T47D (cell line): ENCODE measurements at places on chromosomes 6 and 20.

DNA sequence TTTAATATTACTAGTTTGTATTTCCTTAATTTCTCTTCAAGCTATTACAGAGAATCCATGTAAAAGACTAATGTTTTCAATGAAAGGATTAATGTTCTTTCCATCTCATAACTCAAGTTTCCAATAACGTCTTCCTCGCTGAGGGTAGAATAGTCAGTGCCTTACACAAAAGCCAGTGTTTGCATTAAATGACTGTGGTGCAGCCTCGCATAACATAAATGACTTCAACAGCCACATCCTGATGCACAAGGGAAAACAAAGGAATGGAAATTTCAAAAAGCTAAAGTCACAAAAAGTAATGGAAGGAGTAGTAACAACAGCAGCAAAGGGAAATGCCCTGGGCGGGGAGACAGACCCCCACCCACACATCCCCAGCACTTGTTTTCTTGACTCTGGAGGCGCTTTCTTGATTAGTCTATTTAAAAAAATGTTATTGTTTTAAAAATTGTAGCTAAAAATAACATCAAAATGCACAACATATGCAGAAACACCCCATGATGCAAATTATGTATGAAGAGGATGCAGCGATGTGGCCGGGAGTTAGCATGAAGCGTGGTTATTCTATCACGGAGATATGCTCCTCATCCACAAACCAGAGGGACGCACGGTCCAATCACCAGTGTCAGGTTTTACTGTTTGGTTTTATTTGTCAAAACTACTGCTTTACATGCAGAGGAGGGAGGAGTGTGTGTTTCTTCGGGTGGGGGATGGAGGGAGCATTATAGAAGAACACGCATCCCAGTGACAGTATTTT is 228.6 kb downstream of the GMPR start:
- DNase-seq = no peak

- DNase-seq = no peak
These were observed 301.9 kb upstream of the SGK1 start for GRCh38 chr6:134619789-134620188.

GRCh38 chr6:32816746-32817204 is at the start of gene HLA-DOB:
Gene HLA-DOB, minus strand, starts transcription at chr6:32817002. Its CDS starts 51 bp downstream, at chr6:32816951.
- peak; percentile 72 for DNase-seq

DNA sequence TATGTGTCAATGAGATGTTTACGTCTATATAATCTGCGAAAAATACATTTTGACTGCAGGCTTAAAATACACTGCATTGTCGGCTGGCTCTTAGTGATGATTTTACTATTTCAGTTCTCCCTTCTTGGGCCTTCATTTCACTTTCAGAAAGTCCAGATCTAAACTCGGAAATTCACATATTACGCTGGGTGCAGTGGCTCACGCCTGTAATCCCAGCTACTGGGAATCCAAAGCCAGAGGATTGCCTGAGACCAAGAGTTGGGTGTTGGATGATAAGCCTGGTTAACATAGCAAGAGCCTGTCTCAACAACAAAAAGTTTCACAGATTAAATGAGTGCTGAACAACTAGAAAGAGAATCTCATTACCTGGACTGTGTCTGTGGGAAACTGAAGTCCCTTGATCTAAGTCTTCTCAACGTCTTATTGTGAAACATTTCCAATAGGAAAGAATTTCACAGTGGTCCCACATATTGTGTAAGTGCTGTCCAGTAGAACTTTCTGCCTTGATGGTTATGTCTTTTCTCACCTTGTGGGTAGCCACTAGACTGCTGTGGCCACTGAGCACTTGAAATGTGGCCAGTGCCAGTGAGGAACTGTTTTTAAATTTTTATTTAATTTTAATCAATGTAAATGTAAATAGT is 1.9 kb downstream of the GINM1 start:
- DNase-seq = no peak

DNA sequence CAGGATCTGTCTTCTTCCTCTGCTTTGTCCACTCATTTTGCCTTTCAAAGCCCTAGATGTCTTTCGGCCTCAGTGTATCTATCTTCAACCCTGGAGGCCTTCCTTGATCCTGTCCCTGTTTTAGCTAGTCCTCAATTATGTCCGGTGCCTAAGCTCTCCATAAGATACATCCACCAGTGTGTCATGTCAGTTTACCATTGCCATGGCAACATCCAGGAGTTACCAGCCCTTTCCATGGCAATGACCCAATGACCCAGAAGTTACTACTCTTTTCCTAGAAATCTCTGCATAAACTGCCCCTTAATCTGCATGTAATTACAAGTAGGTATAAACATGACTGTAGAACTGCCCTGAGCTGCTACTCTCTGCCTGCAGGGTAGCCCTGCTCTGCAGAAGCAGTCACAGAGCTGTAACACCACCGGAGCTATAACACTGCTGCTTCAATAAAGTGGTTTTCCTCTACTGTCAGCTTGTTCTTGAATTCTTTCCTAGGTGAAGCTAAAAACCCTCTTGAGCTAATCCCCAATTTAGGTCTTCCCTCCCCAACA is 712.1 kb upstream of the AGPAT4 start:
- no peak for DNase-seq

DNA sequence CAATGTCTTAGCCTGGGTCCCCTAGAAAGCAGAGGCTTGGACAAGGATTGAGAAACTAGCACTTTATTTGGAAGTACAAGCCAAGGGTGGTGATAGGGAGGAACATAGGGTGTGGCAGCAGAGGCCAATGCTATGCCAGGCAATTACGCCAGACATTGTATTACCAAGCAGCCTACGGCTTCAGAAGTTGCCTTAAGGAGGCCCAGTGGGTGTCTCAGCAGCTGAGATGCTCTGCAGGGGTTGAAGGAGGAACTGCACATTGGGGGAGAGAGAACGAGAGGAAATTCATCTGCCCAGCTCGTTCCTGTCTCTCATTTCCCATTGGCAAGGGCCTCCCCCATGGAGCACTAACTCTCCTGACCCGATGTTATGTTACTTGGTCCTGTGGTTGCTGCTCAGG is 859 bp downstream of the C20orf202 start:
- DNase-seq = no peak

GRCh38 chr6:30325873-30326525 is 728 bp upstream of the TRIM39 start:
- no peak for DNase-seq

DNA sequence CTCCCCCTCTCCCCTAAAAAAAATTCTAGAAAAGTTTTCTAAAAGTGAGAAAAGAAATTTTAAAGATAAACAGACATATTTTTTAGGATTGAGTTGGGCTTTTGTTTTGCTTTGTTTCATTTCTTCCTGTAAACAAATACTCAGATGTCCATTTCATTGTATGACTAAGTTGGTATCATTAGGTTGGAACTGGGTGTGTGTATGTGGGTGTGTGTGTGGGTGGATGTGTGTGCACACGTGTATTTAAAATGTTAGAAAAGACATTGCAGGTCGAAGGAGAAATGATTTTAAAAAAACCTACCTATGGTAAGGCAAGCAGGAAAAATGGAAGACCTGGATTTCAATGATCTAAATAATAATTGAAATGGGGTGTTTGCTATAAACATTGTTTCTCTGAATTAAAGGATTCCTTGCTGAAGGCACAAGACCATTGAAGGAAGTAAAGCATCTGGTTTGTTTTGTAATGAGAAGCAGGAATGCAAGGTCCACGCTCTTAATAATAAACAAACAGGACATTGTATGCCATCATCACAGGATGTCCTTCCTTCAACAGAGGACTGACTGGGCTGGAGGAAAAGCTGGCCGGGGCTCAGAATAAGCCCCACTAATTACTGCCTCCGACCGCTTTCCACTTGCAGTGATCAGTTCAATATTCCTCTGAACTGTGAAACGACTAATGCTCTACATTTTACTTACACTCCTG is 996 bp upstream of the PRDM1 start:
- no peak for DNase-seq

- DNase-seq = no peak
These were observed 301.0 kb downstream of the FARS2 start for GRCh38 chr6:5562277-5562676.

DNA sequence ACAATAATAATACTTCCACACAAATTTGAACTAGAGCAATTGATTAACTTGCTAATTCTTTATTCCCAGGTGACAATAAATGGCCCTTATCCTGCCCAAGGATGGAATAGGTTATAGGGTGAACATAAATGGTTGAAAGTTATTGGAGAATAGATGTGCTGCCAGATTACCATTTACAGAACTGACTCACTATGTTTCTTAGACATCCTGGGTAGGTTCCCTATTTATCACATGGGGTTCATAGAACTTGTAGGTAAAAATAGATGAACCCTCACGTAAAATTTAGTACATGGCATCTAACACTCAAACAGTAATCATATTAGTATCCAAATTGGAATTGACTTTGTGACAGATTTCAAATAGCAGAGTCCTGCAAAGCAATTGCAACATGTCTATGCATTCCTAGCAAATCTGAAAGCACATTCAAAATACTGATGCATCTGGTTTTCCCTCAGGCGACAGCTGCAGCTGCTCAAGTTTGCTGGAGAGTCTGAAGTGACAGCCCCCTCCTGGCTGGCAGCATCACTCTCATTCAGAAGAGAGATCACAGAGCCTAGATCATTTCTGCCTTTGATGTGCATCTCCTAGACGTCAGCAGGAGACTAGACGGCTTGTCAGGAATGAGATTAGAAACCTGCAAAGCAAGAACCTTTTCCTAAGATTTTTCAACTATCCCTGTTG is 80.2 kb upstream of the RNF217 start:
- peak; percentile 14 for DNase-seq

DNA sequence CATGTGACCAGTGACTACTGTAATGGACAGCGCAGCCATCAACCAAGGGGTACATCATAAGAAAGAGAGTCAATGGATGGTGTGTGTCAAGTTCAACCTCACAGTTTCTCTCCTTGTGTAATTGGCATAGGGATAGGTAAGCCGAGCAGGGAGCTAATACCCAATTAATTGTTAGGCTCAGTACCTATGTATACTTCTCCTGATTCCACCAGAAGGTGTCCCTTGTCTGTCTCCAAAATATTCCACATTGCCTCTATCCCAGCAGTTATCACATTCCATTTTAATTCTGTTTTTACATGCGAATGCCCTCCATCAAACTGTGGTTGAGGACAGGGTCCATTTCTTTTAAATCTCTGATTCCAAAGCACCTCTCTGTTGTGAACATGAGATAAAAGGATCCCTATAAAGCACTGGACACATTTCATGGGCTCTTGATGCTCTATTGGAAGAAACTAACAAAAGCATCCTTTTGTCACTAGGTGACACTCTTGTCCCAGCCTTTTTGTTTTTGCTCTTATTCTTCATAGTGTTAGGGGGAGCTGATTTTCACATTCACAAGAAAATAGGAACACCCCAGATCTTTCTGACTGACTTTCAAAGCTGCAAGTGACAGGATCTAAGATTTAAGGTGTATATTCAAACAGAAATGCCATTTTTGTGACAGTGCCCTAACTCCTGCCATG is 38.9 kb downstream of the FBXO9 start:
- no peak for DNase-seq

DNA sequence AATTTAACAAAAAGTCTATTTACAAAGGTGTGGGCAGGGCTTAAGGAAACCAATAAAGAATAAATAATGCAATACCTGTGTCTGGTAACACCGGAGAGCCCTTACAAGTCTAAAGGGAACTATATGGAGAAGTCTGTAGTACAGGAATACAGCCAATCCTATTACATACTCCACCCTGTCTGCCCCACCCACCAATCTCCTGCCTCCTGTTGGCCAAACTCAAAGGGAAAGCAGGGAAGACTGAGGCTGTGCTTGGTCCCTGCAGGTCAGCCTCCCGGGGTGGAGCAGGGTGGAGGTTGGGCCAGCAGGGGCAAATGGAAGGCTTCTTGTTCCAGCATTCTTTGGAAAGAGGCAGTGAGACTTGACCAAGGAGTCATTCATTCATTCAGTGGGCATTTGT is 31.5 kb downstream of the METTL24 start:
- DNase-seq = no peak

GRCh38 chr6:146388736-146389364 is 154.8 kb upstream of the RAB32 start:
- no peak for DNase-seq

- no peak for DNase-seq
These were observed 9.1 kb downstream of the EBF4 start for GRCh38 chr20:2701671-2702081.

GRCh38 chr6:27422651-27423332 is 34.2 kb downstream of the ZNF391 start:
- no peak for DNase-seq

- no peak for DNase-seq
These were observed 235.7 kb upstream of the TSHZ2 start for GRCh38 chr20:52736507-52736906.

GRCh38 chr6:67642582-67642981 is 992.5 kb upstream of the ADGRB3 start:
- no peak for DNase-seq

GRCh38 chr6:71531841-71532240 is 243.2 kb downstream of the OGFRL1 start:
- DNase-seq = peak; percentile 26

- no peak for DNase-seq
These were observed 38.4 kb upstream of the PHACTR3 start for GRCh38 chr20:59565768-59566461.

DNA sequence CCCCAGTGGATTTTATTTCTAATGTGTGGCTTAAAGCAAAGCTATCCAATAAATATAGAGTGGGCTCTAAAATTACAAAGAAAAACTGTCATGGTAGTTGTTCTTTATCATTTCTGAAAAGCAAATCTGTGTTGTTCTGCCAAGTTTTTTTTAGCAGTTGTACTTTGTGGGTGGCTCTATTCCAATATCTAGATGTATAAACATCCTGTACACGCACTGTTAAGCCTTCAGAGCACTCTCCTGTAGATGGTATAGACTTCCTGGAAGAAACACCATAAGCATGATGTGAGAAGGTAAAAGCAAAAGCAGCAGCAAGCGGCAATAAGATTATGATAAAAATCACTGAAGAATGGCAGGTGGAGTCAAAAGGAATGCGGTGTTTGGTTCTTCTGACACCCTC is 21.5 kb upstream of the TMEM30A start:
- DNase-seq = no peak

DNA sequence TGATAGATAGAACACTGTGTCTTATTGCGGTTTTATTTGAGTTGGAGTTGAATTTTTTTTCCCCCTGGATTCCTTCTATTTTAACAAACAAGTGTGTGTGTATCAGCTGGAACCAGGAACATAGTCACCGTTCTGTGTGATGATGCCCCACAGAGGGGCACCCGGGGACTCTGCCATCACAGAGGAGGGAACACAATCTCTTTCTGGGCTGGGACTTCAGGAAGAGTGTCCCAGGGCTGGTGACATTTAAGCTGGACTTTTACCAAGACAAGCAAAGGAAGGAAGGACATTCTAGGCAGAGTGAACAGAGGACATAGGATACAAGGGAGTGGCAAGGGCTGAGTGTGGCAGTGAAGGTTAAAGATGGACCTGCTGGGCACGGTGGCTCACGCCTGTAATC is 33.2 kb downstream of the TAF8 start:
- DNase-seq = no peak

- DNase-seq = no peak
These were observed 84.4 kb downstream of the SLX4IP start for GRCh38 chr20:10519361-10520046.

DNA sequence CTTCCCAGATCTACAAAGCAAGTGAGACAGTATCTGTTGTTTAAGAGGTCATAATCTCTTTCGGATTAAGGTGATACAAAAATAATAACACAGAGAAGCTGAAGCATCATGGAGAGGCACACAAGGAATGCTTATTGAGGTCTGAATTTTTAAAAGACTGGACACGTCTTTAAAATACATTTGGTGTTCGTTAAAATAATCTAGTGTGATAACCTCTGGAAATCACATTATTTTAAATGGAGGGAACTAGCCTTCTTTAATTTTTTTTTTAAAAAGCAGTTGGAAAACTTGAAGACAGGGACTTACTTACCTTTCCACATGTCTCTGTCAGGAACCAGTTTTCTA is 1.9 kb upstream of the LRRC1 start:
- DNase-seq = no peak

- no peak for DNase-seq
These were observed 287.3 kb upstream of the TSHZ2 start for GRCh38 chr20:52684905-52685304.
